ENCODE measurements at places on chromosomes 12 and 14.

DNA sequence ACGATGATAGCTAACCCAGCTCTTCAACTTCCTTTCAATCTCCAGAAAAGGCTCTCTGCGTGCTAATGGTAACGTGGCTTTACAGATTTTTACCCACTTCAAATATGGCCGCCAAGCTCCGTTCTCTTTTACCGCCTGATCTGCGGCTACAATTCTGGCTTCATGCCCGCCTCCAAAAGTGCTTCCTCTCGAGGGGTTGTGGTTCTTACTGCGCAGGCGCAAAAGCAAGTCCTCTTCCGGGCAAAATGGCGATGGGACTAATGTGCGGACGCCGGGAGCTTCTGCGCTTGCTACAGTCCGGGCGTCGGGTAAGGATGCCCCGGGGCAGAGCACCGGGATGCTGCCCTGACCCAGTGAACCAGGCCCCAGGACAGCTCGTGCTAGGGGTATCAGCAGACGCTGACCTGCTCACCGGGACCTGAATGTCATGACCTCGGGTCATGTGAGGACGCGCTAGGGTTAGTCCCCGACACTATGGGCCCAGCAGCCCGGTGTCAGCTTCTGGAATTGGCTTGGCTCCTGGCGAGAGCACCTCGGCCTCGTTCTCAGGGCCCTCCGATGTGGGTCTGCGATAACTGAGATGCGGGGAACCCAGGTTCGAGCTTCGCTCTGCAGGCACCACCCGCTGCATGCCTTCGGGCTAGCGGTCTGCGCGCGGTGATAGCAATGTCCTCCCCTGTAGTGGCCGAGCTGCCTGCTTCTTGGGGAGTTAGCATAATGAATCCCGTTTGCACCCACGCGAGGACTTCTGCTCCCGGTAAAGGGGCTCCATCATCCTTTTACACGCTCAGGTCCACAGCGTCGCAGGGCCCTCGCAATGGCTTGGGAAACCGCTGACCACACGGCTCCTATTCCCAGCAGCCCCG, at the start of gene OXA1L:
TSS of gene OXA1L (plus strand) at position 232 of the 866 bp plus-strand sequence. CDS start at position 246, 14 bp downstream.
- DNase-seq = peak; percentile 77

GRCh38 chr12:38610808-38611350, 294.3 kb downstream of the ALG10B start:
- DNase-seq = no peak

DNA sequence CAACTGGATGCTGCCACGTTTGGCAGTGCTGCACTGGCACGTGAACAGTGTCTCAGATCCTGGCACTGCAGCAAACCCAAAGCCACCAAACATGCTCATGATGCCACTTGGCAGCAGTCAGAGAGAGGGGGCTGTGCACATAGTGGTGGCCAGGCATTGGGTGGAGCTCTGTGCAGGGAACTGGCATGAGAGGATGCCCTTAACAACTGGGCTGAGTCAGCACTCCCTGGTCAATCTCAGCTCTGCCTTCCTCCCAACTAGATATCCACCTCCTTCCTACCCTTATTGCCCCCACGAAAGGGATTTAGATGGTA, 37.0 kb downstream of the ZFHX2 start:
- no peak for DNase-seq

DNA sequence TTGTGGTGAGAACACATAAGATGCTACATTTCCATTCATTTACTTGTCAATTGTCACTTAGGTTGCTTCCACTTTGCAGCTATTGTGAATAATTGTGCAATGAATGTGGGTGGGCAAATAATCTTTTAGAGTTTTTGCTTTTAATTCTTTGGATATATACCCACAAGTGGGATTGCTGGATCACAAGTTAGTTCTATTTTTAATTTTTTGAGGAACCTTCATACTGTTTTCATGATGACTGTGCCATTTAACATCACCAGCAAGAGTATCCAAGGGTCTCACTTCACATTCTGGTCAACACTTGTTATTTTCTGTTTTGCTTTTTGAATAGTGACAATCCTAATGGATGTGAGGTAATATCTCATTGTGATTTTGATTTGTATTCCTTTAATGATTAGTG, 10.5 kb downstream of the CLEC6A start:
- DNase-seq = no peak

DNA sequence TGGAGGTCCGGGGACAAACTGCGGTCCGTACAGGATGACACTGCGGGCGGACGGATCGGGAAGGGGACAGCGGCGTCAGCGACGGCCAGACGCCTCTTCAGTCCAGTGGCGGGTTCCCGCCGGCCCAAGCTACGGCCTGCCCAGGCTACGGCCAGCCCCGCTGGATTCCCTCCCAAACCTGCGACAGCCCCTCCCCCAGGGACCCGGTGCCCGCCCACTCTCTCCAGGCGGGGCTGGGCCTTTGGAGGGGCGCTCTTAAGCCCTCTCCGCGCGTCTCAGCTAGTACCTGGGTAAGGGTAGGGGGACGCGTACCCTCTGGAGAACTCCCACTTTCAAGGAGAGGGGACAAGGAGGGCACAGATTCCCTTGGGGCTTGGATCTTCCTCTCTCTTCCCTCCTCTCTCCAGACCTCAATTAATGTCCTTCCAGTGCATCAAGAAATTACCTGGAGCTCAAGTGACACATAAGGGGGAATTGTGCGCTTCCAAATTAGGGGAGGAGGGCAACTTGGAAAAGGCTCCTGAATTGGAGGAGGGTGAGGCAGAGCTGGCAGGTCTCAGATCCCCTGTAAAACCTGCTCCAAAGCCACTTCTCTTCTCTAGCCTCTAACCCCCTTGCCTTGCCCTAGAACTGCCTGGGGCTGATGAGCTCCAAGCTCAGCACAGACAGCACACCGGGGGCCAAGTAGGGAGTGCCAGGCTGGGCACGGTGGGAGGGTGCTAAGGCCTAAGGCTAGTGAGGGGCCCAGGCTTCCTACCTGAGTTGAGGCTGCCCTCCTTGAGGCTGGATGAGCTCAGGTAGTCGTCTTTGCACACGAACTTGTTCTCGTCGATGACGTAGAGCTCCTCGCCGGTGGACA, 3.1 kb downstream of the LHX5 start:
- DNase-seq = no peak

- no peak for DNase-seq
Measured at GRCh38 chr12:57630891-57631433, 2.0 kb downstream of the B4GALNT1 start.

DNA sequence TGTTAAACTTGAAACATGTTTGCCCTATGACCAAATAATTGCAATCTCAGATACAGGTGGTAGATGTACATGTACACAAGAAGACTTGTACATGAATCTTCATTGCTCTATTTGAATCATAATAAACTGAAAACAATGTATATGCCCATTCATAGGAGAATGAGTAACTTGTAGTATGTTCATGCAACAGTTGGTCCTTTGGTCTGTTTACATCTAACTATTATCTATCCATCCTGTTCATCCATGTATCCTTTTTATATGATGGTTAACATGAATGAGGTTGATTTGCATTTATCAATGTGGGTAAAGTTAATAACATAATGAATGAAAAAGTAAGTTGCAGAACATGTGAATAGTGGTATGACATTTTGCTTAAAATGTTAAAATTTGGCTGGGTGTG, 37.1 kb downstream of the HSD17B6 start:
- no peak for DNase-seq

DNA sequence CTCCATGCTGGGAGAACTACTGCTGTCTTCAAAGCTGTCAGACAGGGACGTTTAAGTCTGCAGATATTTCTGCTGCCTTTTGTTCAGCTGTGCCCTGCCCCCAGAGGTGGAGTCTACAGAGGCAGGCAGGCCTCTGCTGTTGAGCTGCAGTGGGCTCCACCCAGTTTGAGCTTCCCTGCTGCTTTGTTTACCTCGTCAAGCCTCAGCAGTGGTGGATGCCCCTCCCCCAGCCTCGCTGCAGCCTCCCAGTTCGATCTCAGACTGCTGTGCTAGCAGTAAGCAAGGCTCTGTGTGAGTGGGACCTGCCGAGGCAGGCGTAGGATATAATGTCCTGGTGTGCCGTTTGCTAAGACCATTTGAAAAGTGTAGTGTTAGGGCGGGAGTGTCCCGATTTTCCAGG, 31.4 kb upstream of the RFX4 start:
- DNase-seq = no peak

DNA sequence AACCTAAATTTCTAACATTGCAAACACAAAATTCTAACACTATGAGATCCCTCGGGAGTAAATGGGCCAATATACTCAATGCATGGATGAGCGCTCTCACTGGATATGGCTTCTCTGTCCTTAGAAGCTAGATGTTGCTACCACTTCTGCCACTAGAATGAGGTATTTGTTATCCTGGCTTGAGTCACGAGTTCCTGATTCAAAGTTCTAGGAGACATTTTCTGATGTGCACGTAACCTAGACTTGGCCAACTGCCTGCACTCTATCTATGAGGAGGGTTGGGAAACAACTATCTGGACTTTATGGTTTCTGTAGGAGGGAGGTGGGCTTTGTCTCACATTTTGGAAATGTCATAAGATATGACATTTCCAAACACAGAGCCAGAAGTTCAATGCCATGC, 37.6 kb downstream of the FERMT2 start:
- DNase-seq = no peak

DNA sequence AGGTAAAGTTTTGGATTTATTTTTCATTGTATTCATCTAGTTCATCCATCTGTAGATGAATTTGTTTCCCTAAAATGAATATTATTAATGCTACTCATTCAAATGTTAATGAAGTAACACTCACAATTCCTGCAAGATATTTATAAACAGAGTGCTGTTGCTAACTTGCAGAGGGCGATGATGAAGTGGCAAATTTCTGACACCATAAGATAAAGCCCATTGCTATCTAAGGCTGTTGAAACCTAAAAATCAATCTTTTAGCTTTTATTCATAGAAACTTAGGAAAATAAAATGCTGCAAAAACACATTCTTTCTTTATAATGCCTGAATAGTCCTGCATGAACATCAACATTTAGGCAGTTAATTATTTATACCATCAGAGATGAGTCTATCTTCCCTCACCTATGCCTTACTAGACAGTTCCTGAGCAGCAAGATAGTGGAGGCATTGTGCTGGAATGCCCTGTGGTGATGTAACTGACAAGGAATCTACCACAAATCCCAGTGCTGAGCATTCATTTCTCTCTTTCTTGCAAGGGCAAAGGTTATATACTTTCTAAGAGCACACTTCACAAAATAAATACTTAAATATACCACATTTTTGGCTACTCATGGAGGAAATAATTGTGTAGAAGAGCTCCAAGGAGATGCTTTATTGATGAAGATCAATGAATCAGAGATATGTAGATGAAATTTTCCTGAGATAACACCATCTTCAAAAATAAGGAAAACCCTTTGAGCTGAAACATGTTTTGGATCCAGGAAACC, 57.6 kb downstream of the LMNTD1 start:
- no peak for DNase-seq

- no peak for DNase-seq
Measured at GRCh38 chr14:56196274-56196673, 78.1 kb downstream of the PELI2 start.

DNA sequence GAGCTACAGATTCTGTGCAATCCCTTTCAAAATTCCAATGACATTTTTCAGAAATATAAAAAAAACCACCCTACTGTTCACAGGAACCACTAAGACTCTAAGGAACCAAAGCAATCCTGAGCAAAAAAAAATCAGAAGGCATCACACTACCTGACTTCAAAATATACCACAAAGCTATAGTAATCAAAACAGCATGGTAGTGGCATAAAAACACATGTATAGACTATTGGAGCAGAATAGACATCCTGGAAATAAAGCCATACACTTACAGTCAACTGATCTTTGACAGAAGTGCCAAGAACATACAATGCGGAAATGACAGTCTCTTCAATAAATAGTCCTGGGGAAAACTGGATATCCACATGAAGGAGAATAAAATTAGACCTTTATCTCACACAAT, 56.5 kb downstream of the EGLN3 start:
- no peak for DNase-seq

DNA sequence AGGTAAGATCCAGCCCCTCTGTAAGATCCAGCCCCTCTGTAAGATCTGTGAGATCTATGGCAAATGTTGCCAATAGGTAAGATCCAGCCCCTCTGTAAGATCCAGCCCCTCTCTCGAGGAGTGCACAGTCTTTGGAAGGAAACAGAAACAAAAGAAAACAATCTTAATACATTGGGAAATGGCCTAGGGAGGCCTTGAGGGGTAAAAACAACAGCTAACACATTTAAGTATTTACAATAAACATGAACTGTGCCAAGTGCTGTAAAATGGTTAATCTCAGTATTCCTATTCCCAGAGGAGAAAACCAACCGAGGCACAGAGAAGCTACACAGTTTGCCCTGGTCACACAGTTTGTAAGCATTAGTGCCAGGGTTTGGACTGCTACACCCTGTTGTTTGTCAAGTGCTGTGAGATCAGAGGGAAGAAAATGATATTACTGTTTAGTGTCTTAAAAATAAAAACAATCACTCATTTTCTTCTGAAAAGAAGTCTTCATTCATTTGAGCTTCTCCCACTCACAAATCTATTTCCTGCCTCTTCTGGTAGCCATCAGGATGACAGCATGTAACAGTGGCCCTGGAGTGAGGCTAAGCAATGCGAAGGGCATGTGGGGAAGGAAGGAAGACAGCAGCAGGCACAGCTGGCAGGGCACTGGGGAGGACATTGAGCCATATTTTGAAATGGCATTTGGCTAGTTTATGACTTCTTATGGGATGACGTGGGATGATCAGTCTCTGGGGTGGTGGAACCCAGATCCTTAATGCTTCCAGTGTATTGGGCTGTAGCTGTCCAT, 118.7 kb upstream of the PTPRQ start:
- DNase-seq = no peak

DNA sequence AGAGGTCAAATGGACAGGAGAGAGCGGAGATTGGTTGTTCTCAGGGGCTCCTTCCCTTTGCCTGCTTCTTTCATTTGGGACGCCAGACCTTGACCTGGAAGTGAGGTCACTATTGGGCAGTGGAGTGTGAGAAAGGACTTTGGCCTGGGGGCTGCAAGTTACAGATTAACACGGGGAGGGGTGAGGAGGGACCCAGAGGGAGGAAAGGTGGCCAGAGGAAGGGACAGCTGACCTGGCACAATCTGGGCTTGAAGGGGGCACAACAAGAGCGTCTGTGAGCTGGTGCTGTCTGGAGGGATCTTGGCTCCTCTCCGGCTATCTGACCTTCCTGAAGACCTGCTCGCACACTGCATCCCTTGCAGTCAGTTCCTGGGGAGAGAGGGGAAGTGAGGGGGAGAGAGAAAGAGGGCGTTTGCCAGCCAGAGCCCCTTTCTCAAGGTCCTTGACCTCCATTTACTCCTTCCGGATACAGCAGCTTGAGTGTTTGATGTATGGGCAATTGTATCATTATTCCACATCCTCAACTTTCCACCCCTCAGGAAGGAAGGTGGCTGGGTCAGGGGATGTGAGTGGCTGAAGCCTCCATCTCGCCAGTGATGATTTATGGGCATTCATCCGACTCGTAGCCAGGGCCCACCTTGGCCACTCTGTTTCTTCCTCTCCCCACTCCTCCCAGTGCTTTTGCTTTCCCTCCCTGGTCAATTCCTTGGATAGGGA, 4.7 kb downstream of the RBP5 start:
- no peak for DNase-seq
